Activated T-helper 1 cell treated with anti-CD3 and anti-CD28 coated beads, Interleukin-2, amount 50 U/mL, for 16 hours (primary cell): ENCODE measurements at places on chromosomes 7 and 10.

- no peak for DNase-seq
Observed at GRCh38 chr10:11387551-11388222, 223.8 kb downstream of the USP6NL start.

- DNase-seq, result no peak
Observed at GRCh38 chr10:10629512-10629911, 388.2 kb upstream of the CELF2 start.

DNA sequence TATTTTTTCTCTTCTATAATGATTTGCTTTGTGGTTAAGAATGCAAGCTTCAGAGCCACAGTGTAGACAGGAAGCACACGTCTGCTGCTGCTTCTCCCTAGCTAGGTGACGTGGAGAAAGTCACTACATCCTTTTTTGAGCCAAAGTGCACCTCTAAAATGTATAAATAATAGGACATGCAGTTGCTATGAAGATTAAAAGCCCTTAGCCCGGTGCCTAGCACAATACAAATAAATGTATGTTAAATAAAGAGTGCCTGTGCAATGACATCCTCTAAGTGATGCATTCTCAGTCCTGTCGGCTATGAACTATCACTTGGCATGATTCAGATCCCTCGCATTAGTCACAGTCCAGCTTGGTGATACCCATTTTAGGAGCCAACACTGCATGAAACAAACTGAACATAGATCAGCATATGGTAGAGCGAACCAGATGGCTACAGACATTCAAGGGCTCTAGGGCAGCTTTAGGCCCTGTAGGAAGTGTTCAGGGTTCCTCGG lies 4.8 kb upstream of the TRDMT1 start:
- peak; percentile 11 for DNase-seq

- DNase-seq, result no peak
Observed at GRCh38 chr7:133436014-133436428, 183.1 kb downstream of the EXOC4 start.

DNA sequence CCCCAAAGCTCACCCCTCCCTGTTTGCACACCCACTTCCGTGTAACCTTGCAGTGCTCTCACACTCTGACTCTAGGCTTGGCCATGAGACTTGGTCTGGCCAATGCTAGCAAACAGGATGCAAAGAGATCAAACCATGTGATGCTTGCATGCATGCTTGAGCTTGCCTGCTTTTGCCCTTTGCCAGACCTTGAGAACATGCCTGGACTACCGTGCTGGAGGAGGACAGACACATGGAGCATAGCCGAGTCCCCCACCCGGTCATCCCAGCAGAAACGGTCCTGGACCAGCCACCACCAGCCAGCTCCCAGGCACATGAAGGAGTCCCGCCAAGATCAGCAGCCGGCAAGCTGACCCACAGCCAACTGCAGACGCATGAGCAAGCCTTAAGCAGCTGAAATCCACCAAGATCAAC lies 23.4 kb downstream of the PYROXD2 start:
- DNase-seq, result no peak

DNA sequence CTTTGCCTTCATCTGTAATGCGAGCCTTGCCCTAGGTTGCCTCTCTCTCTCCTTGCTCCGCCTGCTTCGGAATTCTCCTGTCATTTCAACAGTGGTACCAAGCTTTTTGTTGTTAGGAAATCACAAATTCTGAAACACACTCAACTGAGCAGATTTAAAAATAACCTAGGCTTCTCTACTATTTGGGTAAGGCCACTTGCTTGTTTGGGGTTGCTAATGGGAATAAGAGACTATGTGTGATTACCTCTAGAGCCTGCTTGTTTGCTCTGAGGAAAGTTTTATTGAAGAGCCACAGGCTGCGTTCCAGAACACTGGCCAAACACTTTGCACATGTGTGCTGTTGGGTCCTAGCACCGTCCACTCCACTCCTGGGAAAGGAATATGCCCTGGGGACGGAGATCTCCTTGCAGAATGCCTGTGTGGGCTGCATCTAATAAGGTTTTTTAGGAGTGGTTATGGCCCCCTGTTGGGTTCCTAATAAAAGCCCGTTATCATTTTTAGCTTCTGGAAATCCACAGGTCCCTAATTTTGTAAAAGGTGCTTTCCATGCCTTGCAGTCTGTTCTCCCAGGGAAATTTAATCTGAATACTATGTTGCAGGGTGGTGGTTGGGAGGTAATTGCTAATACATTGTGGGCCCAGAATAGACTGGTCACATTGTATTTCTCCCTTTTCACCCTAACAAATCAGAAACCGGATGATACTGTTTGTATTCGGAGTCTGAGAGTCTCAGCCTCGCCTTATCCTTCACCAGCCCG lies 68.7 kb upstream of the KLF6 start:
- DNase-seq, result no peak
